ENCODE measurements at places on chromosomes 3 and 15.

DNA sequence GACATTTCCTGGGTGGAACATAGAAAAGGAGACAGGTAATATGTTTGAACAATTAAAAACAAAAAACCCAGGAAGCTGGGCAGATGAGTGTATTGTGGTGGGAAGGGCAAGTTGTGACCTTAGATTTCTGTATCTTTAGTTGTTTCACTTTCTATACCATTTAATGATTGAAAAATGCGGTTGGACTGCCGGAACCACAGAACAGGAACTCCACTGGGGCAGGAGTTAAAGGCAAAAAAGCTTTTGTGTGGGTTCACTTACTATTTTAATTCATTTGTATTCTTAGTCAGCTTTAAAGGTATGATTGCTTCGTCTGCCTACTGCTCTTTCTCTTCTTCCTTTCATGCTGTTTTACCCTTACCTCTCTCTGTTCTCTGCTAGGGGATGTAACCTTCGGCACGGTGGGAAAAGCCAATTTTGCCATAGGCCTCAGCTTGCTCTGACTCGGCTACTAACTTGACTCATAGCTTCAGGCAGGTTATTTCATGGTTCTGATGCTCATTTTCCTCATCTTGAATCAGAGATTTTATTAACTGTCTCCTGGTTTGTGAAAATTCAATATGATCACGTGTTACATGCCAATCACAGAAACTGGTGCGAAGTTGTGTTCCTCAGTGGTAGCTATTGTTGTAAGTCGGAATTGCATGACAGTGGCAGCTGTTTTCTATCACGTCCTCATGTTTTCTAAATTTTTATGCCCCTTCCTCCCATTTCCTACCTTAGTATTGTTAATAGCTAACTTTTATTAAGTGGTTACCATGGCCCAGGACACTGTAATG, 1.6 kb upstream of the MCTP2 start:
- no peak for DNase-seq

DNA sequence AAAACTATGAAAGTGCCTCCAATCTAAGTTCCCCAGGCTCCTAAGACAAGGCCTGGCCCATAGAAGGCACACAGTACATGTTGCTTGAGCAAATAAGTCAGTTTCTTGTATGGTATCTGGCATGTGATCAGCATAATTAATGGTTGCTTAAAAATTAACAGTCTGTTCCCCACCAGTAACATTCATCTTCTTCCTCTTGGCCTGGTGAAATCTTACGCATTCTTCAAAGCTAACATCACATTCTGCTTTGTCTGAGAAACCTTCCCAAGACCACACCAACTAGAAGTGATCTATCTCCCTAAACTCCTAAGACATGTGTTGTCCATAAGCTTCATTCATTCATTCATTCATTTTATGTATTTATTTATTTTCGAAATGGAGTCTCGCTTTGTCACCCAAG, 48.1 kb downstream of the LIPC start:
- DNase-seq, result no peak

GRCh38 chr3:110413807-110414748, 657.5 kb upstream of the NECTIN3 start:
- DNase-seq, result no peak

DNA sequence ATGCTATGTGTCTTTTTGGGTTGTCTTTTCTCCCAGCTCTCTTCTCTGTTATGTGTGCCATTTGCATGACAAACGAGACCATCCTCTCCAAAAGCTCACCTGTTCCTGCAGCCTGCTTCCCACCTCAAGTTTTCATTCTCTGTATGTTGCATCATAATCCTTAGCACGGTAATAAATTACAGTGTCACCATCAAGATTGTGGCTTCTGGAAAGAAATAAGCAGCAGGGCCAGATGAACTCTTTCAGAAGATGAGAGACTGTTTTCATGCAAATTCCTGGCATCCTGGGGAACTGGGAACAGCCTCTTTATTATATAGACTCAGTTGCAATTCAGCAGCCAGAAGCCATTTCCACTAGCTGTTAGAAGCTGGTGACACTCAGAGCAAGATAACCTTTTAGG, 436.7 kb downstream of the EPHB1 start:
- no peak for DNase-seq

GRCh38 chr3:137264843-137265330, 307.1 kb downstream of the IL20RB start:
- DNase-seq, result no peak

GRCh38 chr15:63364399-63365272, 17.0 kb downstream of the CA12 start:
- no peak for DNase-seq

DNA sequence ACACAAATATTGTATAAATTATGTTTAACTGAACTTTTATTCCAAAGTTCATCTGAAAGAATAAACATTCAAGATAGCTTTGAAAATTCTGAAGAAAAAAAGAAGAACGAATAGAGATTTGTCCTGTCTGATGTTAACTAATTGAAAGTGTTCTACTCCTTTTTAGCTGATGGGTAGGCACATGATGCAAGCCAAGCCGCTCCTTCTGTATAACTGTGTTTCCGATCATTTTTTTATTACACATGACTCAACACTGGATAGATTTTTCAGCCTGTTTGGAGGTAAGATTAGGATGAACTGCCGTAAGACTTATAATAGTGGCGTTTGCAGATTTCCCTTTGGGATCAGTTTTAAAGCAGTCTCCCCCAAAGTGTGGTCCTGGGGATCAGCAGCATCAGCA, 19.0 kb downstream of the NSUN3 start:
- DNase-seq, result no peak

Measured in stimulated activated CD4-positive, alpha-beta T cell treated with anti-CD3 and anti-CD28 coated beads, TNF-alpha, amount 100 ng/mL, for 1 hour (primary cell).